LHCN-M2 (cell line): ENCODE measurements at places on chromosomes 4 and X.

DNA sequence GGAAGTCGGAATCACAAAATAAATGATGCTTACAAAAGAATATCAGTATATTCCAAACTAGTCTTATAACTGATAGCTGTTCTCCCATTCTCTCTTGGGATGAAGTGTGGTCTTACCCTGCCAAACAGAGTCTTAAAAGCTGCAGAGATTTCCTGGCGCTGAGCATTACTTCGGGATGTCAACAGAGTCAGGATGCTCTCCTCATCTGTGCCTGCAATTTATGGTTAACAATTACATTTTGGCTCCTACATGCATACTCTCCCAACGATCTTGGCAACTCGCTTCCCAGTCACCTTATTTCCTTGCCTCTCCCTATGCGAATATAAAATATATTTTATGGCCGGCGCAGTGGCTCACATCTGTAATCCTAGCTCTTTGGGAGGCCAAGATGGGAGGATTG is 12.2 kb downstream of the ANXA5 start:
- no peak for DNase-seq

DNA sequence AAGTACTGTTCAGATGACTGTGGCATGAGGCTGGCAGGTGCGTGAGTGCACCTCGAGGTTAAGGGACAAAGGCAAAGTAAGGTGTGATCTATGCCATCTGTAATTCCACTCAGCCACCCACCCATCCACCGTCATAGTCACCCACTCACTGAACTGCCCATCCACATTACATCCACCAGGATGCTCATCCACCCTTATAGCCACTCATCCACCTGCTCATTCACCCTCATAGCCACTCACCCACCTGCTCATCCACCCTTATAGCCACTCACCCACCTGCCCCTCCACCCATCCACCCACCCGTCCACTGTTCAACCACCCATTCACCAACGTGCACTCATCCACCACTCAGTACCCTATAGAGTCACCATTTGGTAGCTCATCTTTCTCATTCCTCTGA is 64.1 kb upstream of the UXT start:
- DNase-seq: no peak

DNA sequence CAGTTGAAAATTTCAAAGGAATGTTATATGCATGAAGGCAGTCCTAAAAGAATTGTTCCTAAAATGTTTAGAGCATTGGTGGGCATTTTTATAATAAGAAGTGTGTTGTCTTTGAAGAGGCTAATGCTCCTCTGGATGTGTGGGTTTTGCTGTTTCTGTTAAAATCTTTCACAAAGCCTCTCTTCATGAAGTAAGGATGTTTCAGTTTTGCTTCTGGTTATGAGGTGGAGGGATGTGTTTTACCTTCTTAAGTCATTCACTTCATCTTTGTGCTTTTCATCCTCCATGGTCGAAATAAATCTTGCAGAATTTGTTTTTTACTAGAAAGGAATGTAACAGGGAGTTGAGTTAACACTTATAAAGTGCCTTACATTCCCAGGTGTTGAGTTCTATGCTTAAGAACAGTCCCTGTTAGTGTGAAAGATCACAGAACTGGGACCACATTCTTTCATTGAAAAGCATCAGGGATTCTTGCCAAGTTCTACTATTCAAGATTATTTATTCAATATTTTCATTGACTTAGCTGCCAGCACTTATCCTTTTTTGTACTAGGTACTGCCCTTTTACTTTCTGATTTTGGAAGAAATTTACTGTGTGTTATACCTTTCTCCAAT is 21.1 kb downstream of the FHIP1A start:
- DNase-seq: no peak

DNA sequence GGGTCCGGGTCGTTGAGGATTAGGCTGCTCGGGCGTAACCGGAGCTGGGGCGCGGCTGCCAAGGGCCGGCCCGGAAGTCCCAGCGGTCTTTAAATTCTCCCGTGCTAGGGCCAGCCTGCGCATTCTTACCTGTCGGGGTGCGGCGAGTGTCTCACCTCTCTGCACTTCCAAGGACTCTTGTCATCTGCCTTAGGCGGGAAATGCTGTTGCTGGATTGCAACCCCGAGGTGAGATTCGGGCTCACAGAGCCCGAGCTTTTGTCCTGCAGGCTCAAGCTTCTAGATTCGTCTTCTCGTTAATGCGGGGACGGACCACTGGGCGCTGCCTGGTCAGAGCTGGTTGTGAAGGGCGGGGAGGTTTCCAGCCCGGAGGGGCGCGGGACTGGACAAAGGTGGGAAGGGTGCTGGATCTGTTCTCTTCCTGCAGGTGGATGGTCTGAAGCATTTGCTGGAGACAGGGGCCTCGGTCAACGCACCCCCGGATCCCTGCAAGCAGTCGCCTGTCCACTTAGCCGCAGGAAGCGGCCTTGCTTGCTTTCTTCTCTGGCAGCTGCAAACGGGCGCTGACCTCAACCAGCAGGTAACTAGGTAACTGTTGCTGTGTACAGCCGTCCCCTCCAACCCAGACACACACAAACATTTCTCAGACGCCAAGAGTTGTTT is at the start of gene ANKRD37:
TSS of gene ANKRD37 (plus strand) at position 118 of the 662 bp plus-strand sequence. CDS start at position 201, 83 bp downstream.
- peak; percentile 78 for DNase-seq

DNA sequence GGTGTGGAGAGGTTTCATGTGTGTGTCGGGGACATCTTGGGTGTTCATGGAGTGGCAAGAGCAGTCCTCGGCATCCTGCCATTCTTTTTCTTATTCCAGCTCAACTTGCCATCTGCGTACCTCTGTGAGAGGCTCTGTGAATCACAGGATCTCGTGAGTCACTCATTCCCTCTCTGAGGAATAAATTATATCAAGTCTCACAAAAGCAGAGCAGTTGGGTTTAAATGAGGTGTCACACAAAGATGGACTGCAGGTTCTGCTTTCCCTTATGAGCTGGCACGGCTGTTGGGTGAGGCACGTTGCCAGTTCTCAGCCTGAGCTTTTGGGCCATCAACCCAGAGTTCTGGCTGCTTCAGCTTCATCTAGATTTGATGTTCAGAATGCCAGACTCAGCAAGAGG is 6.8 kb upstream of the OCIAD2 start:
- peak; percentile 96 for DNase-seq

DNA sequence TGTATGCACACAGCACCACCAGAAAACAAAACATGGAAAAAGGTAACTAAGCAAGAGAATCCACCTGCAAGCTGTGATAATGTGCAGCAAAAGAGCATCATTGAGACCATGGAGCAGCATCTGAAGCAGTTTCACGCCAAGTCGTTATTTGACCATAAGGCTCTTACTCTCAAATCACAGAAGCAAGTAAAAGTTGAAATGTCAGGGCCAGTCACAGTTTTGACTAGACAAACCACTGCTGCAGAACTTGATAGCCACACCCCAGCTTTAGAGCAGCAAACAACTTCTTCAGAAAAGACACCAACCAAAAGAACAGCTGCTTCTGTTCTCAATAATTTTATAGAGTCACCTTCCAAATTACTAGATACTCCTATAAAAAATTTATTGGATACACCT is 90.2 kb downstream of the TET2 start:
- DNase-seq: no peak

DNA sequence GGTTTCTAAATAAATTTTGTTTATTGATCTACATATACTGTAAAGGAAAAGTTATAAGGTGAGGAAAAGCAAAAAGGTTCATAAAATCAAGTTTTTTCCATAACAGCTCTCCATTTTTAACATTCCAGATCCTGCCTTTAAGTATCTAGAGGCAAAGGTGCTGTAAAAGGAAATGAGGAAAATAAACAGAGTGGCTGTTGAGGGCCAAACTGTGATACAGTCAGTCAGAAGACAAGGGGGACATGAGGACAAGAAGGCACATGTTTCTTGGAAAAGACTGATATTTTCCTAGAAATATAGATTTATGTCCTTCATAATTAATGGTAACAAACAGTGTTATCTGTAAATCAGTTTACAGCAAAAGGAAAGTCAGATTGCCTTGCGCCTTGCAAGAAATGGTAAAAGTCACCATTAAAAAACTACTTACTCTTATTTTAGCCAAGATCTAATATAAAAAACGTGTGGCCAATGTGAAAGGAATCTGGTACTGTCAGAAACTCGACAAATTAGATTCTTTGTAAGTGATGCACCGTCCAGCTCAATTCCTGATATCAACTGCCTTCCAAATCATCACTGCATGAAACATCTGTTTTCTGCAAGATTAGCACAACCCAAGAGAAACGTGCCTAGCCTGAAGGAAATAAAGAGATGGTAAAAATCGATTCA is 34.0 kb upstream of the VEGFD start:
- no peak for DNase-seq

DNA sequence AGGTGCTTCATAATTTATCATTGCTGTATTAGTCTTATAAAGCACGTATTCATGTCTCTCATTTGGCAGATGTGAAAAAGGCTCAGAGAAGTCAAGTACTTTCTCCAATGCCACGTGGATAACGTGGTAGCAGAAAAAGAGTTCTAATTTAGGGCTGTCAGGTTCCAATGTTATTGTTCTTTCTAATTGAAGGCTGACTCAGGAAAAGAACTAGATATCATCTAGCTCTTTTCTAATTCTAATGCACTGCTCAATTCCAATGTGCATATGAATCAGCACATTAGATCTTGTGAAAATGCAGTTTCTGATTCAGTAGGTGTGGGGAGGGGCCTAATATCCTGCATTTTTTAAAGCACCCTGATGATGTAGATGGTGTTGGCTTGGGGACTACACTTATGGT is 22.8 kb downstream of the AGA start:
- DNase-seq: no peak

- no peak for DNase-seq
These were observed 13.5 kb upstream of the CXCL6 start for GRCh38 chr4:73822812-73823504.

GRCh38 chrX:68832101-68832416 is 3.2 kb downstream of the EFNB1 start:
- DNase-seq: peak; percentile 49

DNA sequence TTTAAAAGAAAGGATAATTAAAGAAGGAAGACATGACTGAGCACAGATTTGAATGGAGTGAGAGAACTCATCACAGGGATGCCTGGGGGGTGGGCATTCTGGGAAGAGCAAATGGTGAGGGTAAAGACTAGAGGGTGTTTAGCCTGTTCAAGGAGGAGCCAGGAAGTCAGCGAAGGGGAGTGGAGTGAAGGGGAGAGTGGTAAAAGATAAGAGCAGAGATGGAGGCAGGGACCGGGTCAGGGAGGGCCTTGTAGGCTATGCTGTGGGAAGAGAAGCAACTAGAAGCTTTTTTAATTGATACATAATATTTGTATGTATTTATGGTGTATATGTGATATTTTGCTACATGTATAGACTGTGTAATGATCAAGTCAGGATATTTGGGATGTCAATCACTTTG is 2.2 kb upstream of the VGLL1 start:
- DNase-seq: no peak

GRCh38 chr4:27278615-27279375 is 418.2 kb downstream of the STIM2 start:
- DNase-seq: peak; percentile 21

DNA sequence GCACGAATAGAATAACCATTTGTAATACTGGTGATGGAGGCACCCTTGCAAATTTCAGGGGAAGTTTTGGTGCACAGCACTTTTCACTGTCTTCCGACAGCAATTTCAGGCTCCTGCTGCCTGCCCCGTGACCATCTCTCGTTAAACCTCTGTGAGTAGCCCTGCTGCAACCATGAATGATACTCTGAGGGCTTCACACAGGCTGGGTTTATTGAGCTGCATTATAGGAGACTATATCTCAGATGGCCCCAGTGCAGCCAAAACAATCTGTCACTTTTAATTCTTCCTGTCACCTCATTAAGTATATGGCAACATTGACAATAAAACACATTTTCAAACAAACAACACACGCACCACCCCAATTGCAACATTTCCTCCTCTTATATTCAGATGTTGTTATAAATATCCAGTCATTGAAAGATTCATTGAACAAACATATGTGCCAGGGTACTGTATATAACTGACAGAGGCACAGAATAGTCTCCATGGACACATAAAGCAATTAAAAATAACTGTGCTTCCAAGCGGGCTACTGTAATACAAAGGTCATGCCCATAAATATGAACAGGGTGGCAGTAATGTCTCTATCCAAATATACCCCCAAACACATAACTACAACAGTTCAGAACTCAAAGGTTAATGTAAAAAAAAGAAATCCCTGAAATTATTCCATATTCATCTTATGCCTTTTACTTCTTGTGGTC is 477.0 kb downstream of the GBA3 start:
- DNase-seq: no peak

DNA sequence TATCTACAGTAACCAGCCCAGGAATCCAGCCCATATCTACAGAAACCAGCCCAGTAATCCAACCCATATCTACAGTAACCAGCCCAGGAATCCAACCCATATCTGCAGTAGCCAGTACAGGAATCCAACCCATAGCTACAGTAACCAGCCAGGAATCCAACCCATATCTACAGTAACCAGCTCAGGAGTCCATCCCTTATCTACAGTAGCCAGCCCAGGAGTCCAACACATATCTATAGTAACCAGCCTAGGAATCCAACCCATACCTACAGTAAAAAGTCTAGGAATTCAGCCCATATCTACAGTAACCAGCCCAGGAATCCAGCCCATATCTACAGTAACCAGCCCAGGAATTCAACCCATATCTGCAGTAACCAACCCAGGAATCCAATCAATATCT is 445.0 kb upstream of the BOD1L1 start:
- no peak for DNase-seq

DNA sequence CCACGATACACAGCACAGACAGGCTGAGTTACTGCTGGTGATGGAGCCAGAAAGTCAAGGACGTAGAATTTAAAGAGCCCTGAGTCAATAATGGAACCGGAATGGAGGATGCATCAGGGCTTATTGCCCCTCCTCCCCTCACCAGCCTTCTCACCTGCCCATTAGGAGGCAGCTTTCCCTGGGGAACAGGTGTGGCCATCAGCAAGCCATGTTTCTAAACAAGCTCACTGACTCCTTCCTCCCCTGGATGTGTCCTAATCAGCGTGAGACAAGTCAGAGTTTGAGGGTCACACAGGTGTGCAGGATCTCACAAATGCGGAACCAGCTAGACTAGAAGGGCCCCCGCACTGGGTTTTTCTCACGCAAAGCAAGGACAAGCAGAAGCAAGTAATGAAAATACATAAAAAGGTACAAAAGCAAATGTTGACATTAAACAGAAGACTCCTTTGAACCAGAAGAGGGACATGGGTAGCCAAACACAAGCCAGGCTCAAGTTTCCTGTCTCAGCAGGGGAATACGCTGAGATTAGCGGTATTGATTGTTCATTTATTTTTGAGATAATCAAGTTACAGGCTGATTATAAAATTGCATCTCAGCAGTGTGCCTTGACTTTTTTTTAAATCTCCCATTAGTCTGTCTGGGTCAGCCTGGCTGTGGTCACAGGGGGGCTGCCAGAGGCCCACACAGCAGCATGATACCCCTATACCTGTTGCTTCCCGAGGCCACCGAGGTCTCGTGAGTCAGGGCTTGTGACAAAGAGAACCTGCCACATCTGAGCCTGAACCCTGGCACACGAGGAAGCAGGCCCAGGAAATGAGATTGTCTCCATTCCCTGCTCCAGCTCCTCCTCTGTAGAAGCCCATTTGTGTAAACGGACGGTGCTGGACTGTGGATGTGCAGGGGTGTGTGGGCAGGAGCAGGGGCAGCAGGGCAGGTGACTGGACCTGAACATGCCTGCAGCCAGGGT is 37.4 kb downstream of the CCKAR start:
- DNase-seq: no peak

- no peak for DNase-seq
These were observed 202.9 kb downstream of the TEX13A start for GRCh38 chrX:105017641-105018040.
